ENCODE measurements at places on chromosomes 6 and 20.

DNA sequence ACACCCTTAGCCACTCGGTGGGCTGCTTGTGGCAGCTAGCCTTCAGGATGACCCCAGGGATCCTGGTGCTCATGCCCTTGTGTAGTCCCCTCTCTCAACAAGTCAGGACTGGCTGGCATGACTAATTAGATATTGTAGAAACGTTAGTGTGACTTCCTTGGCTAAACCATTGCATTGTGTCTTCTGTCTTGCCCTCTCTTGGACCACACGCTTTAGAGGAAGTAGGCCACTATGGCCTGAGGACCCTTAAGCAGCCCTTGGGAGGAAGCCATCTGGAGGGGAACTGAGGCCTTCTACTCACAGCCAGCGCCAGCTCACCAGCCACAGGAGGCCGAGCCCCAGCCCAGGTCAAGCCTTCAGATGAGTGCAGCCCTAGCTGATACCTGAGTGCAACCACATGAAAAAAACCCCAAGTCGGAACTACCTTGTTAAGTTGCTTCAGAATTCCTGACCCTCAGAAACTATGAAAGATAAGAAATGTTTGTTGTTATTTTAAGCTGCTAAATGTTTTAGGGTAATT lies 10.1 kb downstream of the ANGPT4 start:
- DNase-seq: no peak

GRCh38 chr6:47663462-47664216 lies 34.7 kb upstream of the ADGRF4 start:
- DNase-seq: no peak

DNA sequence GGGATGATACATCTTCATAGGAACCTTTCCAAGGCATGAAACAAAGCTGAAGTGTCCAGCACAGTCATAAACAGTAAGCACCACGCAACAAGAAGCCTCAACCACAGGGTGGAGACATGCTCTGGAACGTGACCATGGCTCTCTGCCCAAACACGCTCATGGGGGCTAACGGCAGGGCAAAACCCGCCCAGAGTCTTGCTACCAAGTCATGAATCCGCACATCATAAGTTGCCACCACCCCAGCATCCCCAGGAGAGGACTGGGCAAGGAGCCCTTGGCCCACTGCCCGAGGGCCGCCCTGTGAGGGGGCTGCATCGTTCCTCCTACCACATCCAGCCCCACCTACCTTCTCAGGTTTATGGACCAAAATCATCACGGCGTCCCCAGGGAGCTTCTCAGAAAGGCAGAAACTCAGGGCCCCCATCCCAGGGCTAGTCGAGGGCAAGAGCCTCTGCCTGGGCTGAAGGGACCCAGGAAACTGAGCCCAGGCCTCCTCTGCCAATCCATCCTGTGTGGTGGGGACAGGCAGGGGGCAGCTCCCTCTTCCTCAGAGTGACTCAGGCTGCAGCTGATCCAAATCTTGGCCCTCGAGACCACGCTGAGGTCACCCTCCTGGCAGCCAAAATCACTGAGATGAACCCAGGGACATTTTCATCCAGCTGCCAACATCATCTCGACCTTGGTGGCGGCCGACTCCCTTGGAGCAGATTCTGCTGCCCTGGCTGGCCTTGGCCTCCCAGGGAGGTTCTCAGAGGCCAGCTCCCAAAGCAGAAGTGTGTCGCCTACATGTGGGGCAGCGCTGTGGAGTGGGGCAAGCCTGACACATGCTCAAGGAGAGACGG lies 42.6 kb downstream of the BMP7 start:
- no peak for DNase-seq

GRCh38 chr6:47792216-47792733 lies 10.4 kb downstream of the OPN5 start:
- DNase-seq: no peak

DNA sequence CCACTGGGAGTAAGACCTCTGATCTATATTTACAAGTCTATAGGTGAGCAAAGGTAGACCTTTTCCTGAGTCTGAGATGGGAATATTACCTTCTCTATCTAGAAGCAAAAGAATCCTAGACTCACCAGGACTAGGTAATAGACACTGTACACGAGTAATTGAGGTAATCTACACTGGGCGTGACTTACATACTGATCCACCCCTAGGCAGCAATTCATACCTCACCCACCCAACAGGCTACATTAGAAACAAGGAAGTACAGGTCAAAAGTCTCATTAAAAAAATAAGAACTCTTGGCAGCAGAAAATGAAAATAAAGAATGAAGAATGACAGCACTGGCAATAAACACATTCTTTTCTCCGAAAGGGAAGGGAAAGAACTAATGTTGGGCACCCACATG lies 7.6 kb downstream of the CSNK2A1 start:
- no peak for DNase-seq

DNA sequence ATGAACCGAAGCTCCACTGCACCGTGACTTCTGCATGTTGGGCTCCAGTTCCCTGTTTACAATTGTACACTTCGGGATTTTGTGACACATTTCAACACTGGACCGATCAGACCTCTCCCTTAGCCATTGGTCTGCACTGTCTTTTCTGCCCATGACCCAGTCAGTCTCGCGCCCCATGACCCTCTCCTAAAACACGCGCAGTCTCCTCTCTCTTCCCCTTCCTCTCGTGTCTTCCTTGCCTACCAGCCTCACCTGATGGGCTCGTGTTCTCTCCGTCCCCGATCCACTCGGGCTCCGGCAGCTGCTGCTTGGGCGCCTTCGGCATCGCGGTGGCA lies 535 bp upstream of the ABCF1 start:
- no peak for DNase-seq

DNA sequence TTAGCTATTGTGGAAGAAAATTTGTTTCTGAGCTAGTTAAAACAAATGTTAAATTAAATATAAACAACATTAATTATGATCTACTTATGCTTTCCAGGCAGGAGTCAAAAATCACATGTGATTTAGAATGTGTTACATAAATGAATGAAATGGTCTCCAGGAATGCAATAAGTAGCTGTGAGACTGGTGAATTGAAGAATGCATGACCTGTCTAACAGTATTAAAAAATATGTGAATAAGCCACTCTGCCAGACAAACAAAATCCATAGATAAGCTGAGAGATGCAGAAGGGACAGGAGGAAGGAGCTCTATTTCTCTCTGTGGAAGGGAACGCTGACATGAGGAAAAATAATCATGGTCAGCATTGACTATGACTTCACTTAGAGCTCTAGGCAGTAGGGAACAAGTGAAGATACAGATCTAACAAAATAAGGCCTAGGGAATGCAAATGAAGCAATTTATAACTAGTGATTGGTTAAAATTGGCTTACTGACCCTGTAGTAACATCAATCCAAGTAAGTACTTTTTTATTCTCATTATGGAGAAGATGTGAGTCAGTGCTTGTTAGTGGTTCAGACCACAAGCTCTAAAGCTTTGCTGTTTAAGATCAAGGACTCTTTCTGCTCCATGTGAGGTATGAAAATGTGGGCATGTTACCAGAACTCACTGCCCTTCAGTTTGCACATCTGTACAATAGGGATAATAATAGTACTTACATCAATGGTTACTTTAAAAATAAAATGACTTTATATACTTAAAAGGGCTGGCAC lies 432.6 kb downstream of the MMUT start:
- DNase-seq: peak; percentile 2

GRCh38 chr20:41242352-41242751 lies 75.2 kb downstream of the ZHX3 start:
- no peak for DNase-seq

GRCh38 chr6:43785220-43785752 lies 15.3 kb downstream of the VEGFA start:
- DNase-seq: no peak

GRCh38 chr6:144990784-144991183 lies 705.6 kb downstream of the UTRN start:
- no peak for DNase-seq

DNA sequence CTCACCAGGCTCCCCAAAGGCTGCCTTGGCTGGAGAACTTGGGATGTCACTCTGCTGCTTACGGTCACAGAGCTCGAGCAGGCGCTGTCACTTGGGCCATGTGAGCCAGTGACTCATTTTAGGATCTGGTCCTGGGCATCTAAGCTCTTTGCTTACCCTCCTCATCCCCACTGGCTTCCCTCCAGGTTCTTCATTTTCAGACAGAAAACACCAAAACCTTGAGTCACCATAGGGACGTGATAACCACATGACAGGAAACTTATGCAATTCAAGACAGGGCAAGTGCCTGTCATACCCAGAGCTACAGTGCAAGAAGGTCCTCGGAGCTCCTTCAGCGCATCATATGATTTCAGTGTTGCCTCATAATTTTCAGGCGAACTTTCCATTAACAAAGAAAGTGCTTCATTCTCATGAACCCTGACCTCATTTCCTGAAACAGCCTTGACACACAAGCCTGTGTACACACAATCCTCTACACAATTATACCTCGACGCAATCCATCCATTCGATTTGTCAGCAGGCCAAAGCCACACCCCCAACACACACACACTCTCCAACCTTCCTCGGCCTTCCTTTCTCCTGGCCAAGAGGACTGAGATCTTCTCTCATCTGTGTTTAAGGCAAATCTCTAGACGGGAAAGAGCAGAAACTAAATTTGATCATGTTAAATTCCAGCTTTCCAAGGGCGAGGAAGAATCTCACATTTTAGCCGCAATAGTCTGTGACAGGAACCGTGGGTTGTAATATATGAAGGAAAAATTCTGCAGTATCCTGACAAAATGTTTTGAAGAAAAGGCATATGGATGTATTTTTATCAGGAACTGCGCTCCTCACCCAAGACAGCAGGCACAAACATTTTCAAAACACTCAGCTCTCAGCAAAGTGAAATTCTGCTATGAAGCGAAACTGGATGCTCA lies 25.3 kb downstream of the TBC1D7 start:
- peak; percentile 94 for DNase-seq

- DNase-seq: no peak
Measured at GRCh38 chr20:54510541-54511129, 35.2 kb downstream of the DOK5 start.

DNA sequence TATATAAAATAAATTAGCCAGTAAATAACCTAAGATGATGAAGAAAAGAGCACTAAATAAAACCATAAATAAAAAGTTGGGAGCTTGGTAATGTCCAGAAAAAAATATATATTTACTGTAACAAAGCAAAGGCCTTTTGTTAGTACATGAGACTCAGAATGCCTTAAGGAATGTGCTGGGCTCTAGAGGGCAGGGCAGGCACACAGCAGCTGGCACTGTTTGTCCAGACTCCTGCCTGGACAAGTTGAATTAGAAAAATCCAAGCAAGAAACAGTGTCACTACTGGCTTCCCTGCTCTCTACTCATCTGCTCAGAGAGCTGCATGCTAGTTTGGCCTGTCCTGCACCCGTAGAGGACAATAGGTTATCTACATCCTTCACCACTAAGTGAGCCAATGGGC lies 8.8 kb downstream of the DEFB129 start:
- peak; percentile 10 for DNase-seq

DNA sequence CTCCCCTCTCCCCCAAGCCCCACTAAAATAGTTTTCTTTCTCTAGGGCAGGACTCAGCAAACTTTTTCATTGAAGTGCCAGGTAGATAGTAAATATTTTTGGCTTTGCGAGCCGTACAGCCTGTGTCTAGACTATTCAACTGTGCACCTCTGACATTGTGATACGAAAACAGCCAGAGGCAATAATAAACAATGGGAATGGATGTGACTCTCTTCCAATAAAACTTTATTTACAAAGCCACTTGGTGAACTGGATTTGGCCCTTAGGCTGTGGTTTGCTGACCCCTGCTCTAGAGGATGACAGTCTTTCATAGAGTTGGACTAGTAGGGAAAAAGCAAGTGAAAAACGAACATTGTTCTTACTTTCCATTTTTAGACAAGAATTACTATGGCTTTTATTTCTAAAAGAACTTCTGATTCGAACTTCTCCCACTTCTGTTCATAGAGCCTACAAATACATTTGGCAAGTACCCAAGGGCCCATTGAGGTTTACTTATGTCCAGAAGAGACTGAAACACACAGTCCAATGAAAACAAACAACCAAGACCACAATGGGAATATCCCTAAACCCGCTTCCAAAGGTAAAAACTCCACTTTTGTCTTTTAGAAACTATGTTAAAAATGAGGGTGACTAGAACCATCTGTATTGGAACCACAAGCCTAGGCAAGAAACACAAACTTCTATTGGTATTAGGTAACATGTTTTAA lies 46.4 kb upstream of the CDKAL1 start:
- DNase-seq: no peak

GRCh38 chr20:54343099-54343498 lies 132.3 kb upstream of the DOK5 start:
- no peak for DNase-seq

DNA sequence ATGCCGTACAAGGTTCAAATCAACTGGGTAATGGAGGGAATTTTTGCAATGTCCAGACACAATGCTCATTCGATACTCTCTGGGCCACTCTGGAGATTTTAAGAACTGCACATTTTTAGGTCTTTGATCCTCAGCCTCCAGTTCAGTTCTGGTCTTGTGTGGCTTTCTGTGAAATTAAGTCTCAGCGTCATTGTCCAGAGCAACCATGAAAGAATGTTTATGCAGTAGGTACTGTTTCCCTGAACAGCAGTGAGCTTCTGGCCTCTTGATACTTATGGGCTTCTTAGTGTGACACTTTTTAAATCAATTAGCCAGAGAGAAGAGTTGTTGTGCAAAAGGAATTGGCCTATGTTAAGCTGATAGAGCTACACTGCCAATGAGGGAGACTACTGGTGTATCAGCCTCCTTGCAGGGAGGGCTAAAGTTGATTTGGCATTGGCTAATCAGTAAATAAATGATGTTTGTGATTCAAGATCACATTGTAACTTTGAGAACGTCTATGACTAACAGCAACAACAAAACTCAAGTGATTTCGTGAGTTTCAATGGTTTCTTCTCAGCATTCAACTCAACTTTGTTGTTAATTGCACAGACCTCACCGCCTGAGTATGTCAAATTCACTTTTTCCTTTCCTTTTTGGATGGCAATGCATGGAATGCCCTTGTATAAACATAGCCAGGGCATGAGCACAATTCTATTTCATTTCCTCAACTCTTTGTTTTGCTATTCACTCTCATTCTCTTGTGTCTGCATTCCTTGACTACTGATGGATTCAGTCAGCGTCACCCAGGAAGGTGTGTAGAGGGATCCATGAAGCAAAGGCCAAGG lies 85.1 kb downstream of the GJA1 start:
- peak; percentile 62 for DNase-seq

GRCh38 chr20:17771206-17772004 lies 71.6 kb downstream of the BANF2 start:
- DNase-seq: no peak

DNA sequence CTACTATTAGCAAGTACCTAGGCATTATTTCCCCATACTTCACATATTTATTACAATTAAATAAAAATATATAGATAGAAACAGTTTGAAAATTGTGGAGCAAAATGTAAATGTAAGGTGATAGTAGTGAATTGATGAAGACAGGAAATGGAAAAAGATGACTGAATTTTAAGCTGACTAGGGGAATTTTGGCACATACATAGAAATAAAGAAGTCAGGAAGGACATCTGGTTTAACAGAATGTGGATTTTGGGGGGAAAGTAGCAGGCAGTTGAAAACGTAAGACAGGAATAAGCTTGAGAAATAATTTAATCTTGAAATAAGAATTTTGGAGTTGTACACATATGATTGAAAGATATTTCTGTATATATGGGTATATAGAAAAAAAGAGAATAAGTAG lies 701.7 kb upstream of the CITED2 start:
- no peak for DNase-seq

- no peak for DNase-seq
Measured at GRCh38 chr6:157893238-157893637, 70.2 kb downstream of the SNX9 start.

Measured in A172 (cell line).